ENCODE measurements at places on chromosomes 5 and 9.

GRCh38 chr5:118692811-118693342 lies 295.5 kb downstream of the DTWD2 start:
- DNase-seq = no peak

- DNase-seq = no peak
Observed at GRCh38 chr5:108788142-108788541, 40.4 kb downstream of the FER start.

DNA sequence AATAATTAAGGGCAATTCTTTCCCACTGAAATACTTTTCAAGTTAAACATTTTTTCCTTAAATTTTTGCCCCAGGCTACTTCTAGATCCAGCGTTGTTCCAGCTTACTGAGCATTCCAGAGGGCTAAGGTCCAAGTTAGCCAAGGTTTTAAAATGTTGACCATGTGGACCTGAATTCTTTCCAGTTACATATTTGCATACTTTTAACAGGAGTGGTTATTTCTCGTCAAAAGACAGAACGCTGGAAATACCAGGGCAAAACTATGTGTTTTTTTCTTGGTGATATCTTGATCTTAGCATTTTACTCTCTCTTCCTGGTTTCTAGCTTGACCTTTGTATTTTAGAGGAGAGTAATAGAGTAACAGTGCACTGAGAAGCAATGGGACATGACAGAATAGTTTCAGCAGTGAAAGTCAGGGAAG lies 32.8 kb downstream of the TMC1 start:
- no peak for DNase-seq

GRCh38 chr9:107293543-107294085 lies 10.5 kb downstream of the RAD23B start:
- DNase-seq = no peak

DNA sequence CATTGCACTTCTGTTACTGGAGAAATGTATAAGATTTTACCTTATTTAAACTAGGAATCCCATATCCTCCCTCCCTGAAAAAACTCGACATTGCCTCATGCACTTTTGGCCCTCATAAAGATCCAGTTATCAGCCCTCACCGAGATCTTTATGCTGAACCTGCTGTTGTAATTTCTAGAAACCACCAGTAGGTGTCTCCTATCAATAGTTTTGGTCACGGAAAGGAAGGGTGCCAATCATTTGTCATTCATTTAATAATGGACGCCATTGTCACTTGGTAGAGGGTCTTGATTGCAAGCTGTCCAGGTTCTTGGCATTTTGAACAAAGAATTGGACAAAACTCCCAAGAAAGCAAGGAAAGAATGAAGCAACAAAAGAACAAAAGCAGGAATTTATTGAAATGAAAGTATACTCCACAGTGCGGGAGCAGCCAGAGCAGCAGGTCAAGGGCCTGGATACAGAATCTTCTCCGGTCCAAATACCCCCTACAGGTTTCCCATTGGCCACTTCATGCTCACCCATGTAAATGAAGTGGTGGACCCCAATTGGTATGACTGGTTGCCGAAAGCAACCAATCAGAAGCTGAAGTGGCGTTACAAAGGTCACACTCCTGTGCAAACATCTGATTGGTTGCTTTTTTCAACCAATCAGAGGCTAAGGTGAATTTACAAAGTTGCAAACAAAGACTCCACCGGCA lies 524.3 kb downstream of the PSAT1 start:
- peak; percentile 24 for DNase-seq

- no peak for DNase-seq
Observed at GRCh38 chr5:110203661-110204060, 513.9 kb downstream of the MAN2A1 start.

- DNase-seq = no peak
Observed at GRCh38 chr5:9838916-9839315, 208.8 kb upstream of the TAS2R1 start.

GRCh38 chr5:16931334-16932110 lies 4.6 kb downstream of the MYO10 start:
- no peak for DNase-seq

- no peak for DNase-seq
Observed at GRCh38 chr9:101527066-101527465, 6.6 kb upstream of the RNF20 start.

DNA sequence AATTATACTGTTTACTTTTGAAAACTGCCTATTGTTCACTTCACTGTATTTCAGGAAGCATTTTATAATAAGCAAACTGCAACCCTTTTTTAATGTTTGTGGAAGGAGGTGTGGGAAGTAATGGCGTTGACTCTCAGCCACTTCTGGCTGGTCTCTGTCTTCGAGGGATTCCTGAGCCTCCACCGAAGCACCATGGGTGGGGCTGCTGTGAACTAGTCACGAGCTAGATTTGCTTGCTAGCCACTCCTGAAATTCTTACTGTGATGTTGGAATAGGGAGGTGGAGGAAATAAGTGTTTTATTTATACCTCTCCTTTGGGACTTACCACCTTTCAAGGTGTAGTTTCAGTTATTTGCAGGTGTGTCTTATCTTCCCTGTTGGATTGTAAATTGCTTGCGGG lies 26.8 kb downstream of the PIP5K1B start:
- no peak for DNase-seq

DNA sequence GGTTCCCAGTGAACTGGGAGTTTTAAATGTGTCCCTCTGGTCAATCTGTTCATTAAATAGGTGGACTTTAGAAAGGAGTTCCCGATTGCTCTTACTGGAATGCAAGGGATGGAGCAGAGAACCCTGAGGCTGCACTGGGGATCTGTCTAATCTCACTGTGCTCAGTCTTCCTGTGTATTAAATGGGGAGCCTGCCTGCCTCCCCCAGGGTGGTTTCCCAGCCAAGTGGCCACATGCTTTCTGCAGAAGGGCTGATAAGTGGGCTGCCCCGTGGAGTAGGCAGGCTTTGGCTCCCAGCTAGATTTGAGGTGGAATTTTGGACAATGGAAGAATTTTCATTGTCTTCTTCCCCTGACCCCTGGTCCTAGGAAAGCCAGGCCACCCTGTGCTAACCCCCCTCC lies 14.0 kb upstream of the PHYHD1 start:
- DNase-seq = no peak

DNA sequence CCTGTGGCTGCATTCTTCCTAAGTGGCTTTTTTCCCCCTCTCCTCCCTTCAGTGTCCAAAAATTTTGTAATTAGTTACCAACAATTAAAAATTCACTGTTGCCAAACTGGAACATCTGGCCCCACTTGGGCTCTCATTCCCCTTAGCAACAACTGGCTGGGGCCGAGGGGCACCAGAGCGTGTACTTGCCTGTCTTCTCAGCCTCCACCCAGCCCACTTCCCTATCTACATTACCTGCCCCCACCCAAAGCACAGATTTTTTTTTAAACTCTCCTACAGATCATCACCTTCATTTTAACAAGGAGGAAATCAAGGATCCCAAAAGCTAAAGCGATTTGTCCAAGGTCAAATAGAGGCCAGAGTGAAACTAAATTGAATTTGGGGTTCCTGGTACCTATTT lies 278.8 kb downstream of the EBF1 start:
- DNase-seq = no peak

- no peak for DNase-seq
Observed at GRCh38 chr5:133497608-133498348, 114.6 kb downstream of the FSTL4 start.

- no peak for DNase-seq
Observed at GRCh38 chr5:34715711-34716110, 59.6 kb downstream of the RAI14 start.

- no peak for DNase-seq
Observed at GRCh38 chr9:133461975-133462374, 2.2 kb downstream of the CACFD1 start.

DNA sequence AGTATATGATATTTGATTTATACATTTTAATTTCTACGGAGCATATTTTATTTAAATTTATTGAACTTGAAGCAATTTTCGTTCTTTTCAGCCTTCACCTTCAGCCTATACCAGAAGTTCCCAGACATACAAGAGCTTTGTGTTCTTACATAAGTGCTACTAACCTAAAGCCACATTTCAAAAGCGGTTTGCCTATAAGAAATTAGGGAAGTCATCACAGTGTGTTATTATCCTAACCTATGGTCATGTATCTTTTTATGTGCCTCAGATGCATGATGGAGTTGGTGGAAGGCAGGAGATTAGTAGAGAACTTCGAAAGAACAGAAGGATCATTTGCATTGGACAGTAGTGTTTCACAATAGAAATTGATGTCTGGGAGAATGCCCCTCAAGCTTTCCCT lies 3.1 kb downstream of the KIF2A start:
- DNase-seq = no peak

GRCh38 chr5:177437623-177438022 lies 9.0 kb upstream of the PRR7 start:
- no peak for DNase-seq

DNA sequence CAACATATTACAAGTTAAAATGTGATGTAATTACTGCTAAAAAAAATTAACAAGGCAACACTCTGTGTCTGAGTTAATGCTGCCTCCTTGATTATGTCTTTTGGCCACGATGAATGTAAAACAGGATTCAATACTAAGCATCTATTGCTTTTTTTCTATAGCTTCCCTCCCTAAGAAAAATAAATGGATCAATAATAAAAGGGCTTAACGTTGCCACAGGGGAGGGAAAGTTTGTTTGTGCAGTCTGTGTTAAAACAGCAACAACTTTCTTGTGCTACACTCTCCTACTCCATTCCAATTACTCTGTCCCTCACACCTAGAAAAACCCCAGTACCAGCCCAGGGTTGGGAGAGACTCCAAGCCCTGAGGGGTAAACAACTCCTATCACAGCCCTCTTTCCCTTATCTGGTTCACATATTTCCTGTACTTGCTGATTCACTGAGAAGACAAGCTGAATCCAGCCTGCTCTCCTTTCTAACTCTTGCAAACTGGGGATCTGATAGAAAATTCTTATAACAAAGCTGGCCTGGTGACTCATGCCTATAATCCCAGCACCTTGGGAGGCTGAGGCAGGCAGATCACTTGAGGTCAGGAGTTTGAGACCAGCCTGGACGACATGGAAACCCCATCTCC lies 44.8 kb downstream of the PTPN3 start:
- no peak for DNase-seq

DNA sequence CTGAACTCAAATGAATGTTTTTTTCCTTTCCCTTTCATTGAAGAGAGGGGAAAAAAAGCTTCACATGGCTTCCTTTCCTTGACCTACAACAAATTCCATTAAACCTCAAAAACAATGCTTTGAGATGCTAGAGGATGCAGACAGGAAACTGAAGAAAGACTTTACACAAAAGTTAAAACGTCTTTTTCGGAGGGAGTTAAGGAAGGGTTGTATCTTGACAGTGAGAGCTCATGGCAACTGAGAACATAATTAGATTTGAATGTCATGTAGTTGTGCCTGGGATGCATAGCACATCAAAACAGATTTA lies 66.4 kb downstream of the EBF1 start:
- DNase-seq = no peak

- no peak for DNase-seq
Observed at GRCh38 chr9:136225366-136225747, 20.3 kb downstream of the QSOX2 start.

GRCh38 chr5:51271261-51271660 lies 112.0 kb upstream of the ISL1 start:
- no peak for DNase-seq

- no peak for DNase-seq
Observed at GRCh38 chr5:169450464-169450863, 133.1 kb upstream of the SPDL1 start.

DNA sequence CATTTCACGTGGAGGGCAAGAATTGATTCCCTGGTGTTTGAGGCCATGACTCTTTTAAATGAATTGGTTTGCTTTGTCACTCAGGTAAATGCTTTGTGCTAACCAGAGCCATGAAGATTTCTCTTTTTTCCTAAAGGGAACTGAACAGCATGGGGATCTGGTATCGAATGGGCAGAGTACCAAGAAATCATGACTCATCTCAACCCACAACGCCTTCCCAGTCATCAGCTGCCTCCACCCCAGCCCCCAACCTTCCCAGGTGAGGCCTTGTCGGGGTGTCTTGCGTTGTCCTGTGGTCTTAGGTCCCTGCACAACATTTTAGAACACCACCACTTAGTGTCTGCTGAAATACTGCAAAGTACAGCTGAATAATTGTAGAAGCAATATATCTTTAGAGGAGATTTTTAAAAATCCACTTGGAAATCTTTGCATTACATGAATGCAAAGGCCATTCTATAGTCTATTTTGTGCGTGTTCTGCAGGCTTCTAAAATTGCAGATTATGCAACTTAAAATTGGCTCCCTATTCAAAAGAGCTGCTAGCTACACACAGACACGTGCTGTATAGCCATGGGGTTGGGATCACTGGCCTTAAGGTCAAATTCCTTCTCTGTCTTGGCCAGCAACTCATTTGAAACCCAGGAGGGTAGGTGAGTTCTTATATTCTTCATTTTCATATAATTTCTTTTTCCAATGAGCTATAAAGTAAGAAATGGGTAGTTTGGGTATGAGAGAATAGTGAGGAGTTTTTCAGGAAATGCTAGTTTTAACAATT lies 69.0 kb downstream of the MVB12B start:
- peak; percentile 31 for DNase-seq

DNA sequence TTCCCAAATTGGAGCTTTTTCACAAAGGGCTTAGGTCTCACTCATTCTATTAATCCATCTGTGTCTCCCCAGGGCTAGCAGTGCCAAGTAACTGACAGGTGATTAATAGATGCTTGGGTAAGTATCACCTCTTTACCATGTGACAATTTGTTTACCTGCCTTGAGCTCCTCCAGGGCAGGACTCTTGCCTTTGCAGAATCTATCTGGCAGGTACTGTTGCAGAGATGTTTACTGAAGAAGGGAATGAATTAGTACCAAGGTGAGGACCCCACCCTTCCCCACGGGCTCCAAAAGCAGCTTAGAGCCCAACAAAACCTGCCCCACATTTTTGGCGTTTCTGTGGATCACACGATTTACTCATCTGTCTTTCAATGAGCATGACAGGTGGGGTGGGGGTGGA lies 698 bp upstream of the TGFBI start:
- DNase-seq = no peak

DNA sequence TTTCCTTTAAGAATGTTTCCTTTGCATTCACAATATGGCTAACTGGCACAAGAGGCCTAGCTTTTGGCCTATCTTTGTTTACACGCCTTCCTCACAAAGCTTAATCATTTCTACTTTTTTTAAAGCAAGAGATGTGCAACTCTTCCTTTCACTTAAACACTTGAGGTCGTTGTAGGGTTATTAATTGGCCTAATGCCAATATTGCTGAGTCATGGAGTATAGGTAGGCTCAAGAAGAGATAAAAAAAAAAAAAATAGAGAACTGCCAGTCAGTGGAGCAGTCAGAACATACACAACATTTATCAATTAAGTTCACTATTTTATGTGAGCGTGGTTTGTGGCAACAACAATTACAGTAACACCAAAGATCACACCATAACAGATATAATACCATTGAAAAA lies 5.9 kb downstream of the FKBP15 start:
- peak; percentile 16 for DNase-seq

DNA sequence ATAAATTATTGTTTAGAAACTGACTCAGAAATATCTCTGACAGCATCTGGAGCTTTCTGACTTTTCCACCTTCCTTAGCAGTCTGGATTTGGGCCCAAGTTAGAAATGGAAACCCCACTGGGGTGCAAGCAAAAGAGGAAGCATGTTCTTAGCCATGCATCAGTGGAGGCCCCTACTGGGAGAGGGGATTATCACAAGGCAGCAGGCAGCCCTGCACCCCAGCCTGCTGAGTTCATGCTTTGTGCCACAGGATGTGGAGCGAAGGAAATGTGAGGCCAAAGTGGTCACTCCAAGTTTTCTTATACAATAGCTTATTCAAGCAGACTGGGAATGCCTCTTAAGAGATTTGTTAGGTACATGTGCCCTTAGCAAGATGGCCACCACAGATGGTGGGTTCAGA lies 146.5 kb upstream of the TLX3 start:
- DNase-seq = peak; percentile 8
